ENCODE measurements at places on chromosomes 12 and 14.

DNA sequence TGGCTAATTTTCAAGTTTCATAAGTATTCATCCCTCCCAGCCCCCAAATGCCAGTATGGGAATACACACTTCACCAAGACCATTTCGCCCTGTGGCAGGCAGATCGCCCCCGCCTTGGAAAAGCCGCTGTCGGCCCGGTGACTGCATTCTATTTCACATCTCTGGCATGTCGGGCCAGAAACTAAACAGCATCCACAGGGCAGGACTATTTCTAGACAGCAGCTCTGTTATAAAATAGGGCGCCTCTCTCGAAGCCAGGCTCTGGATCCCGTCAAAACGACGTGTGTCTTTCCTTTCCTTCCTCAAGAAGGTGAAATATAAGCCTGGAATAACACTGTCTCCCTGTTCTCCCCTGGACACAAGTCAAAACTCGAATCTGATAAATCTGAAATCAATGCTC, 56.8 kb downstream of the GSC start:
- no peak for DNase-seq

- DNase-seq = no peak
Measured at GRCh38 chr12:59678759-59679411, 83.1 kb downstream of the SLC16A7 start.

DNA sequence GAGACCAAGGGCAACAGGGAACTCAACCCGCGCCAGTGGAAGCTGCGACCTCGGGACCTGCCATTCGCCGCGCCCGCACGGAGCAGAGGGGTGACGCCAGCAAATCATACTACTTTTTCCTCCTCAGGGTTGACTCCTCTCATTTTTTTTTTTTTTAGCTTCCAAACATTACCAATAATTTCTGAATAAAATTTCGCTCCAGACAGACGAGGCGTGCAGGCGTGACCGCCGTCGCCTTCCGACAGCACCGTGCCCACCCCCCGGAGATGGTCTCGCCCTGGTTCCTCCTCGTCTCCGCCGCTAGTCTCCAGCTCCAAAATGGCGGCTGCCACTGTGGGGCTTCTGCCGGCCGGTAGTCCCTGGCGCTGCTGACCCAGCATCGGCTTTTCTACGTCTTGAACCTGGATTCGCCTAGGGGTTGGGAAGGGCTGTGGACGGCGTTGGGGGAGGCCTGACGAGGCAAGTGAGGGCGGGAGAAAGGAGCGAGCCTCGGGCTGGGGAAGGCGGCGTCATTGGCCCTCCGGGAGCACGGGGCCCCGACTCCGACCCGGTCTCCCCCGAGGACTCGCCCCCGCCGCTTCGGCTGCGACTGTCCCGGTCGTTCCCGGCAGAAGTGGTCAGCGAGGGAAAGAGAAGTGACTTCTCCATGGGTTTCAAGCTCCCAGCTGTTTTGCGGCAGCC, at the start of the genes CPSF2 and NDUFB1:
Gene CPSF2, plus strand, starts transcription at position 300 of the 681 bp plus-strand sequence. CDS start 9,016 bp downstream, outside the sequence.
Gene NDUFB1, minus strand, starts transcription at position 37 of the 681 bp plus-strand sequence. CDS start 4,069 bp downstream, outside the sequence.
- DNase-seq = peak; percentile 90

DNA sequence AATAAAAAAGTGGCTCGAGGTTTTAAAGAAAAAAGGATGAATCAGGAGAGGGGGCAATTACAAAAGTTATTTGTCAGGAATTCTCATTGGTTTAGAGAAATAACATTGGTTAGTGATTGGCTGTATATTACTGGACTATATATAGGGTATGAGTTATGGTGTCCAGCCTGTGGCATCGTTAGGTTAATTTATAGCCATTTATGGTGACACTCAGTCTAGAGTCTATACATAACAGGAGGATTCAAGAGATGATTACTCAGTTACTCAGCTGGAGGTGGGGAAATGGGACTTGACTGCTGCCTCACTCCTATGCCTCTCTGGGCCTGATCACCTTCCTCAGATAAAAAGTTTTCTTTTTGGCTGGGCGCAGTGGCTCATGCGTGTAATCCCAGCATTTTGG, 25.6 kb upstream of the NFYB start:
- DNase-seq = no peak

DNA sequence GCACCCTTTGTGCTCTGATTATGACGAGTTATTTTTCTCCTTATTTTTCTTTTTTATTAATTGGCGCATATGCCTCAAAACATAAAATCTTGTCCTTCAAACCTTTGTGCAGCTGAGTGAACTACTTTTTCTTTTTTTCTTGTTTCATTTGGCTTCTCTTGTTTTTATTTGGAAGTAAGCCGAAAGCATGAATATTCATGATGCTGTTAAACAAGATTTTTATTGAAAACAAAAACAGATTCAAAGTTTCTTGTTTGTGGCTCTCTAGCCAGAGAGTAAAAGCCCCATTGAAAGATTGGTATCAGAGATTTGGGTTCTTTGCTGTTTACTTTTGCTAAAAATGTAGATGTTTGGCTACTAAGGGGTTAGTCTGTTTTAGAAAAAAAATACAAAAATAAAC, 183.8 kb downstream of the TMEM132C start:
- no peak for DNase-seq

- no peak for DNase-seq
Measured at GRCh38 chr12:44628180-44628579, 247.9 kb downstream of the NELL2 start.

- DNase-seq = peak; percentile 43
Measured at GRCh38 chr12:69254046-69254445, 14.7 kb downstream of the CPSF6 start.

- no peak for DNase-seq
Measured at GRCh38 chr12:53226815-53227214, 5.2 kb downstream of the RARG start.

GRCh38 chr14:28755884-28756268, 10.7 kb upstream of the FOXG1 start:
- no peak for DNase-seq

DNA sequence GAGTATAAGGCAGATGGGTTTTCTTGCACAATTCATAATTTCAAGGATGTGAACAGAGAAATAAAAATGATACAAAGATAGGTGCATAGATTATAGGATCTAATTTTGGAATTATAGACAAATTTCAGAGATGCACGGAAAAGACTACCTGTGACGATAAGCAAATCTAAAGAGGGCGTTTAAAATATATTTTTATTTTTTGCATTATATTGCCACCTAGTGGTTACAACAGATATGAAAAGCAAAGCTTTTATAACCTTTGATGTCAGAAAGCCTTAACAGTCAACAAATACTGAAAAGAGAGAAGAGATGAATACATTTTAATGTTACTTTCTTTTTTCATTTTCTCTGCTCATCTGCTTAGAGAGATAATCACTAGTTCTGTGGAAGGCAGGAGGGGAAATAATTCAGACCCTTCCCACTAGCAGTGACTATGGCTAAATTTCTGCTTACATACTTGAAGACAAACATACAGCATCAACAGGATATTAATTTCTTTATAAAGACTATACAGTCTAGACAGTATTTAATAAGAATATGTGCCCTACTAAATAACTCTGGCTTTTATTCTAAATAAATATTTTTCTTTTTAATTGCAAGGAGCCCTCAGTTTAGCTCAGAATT, 46.3 kb downstream of the NTS start:
- no peak for DNase-seq

- DNase-seq = no peak
Measured at GRCh38 chr12:125262851-125263250, 197.6 kb downstream of the AACS start.

DNA sequence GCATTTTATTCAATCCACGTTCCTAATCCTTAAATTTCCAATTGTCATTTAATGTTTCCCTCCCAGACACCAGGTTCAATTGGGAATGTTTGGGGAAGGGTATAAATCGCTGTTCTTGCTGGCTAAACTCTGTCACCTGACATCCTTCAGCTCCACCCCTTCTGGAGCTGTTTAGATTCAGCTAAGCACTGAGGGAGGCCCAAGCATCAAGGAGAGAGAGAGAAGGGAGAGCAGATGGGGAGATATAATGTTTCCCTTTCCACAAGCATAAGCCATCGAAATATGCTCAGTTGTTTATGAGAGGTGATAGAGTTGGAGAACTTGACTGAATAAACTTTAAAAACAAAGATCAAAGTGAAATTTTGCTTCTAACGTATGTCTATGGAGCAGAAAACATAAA, 1.8 kb downstream of the ABCC9 start:
- peak; percentile 72 for DNase-seq

- no peak for DNase-seq
Measured at GRCh38 chr14:32331206-32331605, 2.1 kb downstream of the AKAP6 start.

DNA sequence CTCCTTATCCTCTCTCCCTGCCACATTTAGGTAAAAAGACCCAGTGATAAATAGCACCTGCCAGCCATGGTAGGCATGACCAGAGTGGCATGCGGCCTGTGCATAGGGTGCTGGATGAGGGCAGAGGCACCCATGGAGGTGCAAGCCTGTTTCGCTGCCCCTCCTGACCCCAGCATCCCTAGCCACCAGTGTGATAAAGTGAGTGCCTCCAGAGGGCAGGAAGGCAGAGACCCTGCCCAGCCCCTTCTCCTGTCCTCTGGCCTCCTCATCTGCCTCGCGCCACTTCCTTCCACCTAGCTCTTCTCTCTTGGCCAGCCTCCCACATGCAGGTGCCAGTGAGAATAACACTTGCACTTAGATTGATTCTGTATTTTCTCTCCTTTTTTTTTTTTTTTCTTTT, 108.3 kb upstream of the FUT8 start:
- no peak for DNase-seq

DNA sequence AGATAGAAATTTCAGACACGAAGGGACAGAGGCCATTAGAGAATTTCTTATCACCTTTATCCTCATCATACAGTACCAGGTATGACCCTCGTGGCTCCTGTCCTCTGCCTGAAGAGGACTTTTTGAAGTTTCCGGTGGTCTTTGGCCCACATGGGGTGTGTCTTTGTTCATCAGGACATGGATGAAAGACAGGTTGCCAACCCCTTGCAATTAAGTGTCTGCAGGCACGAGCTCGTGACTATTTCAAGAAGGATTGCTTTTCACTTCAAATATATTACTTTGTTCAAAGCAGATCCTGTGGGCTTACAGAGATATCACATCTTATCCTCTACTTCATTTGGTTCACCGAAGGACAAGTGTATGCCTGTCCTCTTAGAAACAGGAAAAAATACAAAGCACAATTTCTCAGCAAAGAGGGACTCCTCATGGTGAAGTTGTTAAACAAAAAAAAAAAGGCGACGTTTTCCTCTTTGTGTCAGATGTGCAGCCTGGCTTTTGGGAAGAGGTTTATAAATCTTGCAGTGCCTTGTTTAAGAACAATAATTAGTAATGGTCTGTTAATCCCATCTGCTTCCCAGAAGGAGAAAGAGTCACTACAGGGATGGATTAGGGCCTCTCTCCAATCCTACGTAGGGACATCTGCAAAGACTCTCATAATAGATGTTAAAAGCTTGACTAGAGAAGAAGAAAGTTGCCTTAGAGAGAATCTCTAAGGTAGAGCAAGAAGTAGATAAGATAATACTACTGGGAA, 13.5 kb upstream of the FAM234B start:
- DNase-seq = no peak

DNA sequence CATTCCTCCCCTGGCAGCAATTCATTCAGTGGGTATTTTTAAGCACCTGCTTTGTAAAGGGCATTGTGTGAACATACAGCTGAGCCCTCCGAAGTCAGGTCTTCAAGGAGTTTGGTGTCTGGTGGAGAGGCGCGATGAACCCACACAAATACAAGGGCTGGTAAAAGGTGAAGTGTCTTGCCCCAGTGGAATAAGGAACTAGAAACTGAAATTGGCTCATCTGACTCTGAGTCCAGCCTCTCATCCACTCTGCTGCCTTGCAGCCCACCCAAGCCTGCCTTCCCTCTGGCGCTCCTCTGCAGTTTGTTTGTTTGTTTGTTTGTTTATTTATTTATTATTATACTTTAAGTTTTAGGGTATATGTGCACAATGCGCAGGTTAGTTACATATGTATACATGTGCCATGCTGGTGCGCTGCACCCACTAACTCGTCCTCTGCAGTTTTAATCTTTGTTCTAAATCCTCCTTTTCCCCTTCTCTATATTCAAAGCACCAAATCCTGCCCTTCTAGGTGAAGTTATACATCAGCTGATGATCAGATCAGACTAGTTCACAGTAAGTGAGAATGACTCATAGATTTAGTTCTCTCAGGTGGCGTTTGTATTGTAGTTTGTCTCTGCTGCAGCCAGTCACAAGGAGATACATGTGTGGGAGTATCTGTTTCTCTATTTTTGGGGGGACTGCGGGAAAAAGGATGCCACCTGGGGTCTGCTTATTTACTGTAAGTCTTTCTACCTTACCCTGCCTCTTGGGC, 394.5 kb downstream of the APAF1 start:
- no peak for DNase-seq

GRCh38 chr14:80664576-80664975, 277.0 kb downstream of the CEP128 start:
- DNase-seq = no peak

- DNase-seq = no peak
Measured at GRCh38 chr12:56720731-56721151, 4.4 kb downstream of the NACA start.

- DNase-seq = no peak
Measured at GRCh38 chr12:128977441-128977840, 124.2 kb downstream of the GLT1D1 start.

- DNase-seq = no peak
Measured at GRCh38 chr14:95784137-95784536, 70.2 kb upstream of the TCL1A start.

- DNase-seq = no peak
Measured at GRCh38 chr14:23147676-23148075, 28.6 kb upstream of the CEBPE start.

DNA sequence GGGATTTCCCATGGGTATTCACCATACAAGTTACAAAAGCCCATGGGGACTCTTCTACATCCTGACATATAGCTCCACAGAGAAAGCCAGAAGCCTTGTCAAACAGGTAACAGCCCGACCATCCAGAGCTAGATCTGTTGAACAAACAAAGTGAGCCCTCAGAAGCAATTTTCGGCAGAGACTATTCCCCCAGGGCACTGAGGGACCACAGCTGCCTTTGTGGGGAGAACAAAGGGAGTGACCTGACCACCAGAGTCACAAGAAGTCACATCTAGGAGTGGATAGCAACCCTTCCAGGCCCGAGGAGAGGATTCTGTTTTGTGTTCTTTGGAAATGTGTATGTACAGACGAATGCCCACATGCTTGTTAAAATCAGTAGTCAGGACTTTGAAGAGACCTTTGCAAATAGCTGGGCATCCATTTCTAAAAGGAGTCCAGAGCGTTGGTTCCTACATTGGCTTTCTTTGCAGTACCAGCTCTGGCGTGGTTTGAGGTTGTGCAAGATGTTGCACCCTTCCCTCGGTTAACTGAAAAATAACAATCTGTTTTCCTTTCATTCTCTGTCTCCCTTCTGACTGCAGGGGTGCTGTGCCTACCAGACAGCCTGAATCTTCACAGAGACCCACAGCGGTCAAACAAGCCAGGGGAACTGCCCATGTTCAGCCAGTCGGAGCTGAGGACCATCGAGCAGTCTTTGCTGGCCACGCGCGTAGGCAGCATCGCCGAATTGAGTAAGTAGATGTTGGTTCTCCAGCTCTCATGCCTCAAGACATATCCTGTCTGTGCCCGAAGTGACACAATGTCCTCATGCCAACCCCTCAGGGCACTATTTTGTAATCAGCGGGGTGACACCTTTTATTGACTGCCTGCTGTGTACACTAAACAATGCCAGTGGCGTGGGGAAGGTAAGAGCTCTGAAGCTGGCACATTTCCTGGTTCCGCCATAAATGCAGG, 165.4 kb upstream of the PWP1 start:
- DNase-seq = no peak

All from Caco-2 (cell line).